ENCODE measurements at places on chromosomes 12 and 14.

DNA sequence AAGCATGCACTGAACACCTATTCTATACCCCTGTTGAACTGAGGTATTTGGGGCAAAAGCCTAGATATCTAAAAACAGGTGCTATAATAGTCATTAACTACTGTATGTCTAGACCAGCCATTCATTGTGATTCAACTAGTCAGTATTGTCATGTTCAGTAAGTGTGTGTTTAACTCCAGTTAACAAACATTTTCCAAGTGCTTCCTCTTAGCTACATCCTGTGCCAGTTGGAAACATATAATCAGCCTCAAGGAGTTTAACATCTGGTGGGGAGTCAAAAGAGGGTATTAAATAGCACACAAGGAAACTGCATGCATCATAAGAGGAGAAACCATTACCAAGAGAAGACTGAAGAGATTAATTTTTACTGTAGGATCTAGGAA lies 20.4 kb downstream of the TMTC1 start:
- H3K27me3 ChIP-seq = no peaks in the 10 kb centered on the region
- H3K4me3 ChIP-seq = no peak overlapping the region
- no peaks in the 10 kb centered on the region for H3K4me1 ChIP-seq

DNA sequence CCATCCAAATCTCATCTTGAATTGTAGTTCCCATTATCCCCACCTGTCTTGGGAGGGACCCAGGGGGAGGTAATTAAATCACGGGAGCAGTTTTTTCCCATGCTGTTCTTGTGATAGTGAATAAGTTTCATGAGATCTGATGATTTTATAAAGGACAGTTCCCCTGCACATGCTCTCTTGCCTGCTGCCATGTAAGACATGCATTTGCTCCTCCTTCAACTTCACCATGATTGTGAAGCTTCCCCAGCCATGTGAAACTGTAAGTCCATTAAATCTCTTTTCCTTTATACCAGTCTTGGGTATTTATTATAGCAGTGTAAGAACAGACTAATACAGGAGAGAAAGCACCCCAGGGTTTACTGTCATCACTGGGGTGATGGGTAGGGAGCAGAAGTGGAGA lies 220.4 kb upstream of the NUDT4 start:
- DNase-seq = no peak
- H3K36me3 ChIP-seq = no peaks in the 10 kb centered on the region
- H3K27me3 ChIP-seq = no peaks in the 10 kb centered on the region
- H3K4me3 ChIP-seq = no peak overlapping the region
- no peaks in the 10 kb centered on the region for H3K4me1 ChIP-seq
- no peak overlapping the region for H3K27ac ChIP-seq

DNA sequence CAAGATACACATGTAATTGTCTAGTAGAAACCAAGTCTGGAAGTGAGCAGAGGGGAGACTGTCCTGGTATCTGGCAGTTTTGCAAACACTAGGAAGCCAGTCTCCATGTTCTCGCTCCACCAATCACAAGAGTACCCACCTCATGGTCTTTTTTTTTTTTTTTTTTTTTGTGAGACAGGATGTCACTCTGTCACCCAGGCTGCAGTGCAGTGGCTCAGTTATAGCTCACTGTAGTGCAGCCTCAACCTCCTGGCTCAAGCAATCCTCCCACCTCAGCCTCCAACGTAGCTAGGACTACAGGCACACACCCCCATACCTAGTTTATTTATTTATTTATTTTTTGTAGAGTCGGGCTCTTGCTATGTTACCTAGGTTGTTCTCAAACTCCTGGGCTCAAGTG lies 189.2 kb downstream of the EFCAB11 start:
- H3K36me3 ChIP-seq = no peaks in the 10 kb centered on the region
- H3K27me3 ChIP-seq = no peaks in the 10 kb centered on the region
- H3K4me1 ChIP-seq = no peaks in the 10 kb centered on the region
- no peak overlapping the region for H3K27ac ChIP-seq
- H3K4me3 ChIP-seq = no peak overlapping the region

- peak overlapping the region; percentile 70 for H3K27ac ChIP-seq
- no peaks in the 10 kb centered on the region for H3K27me3 ChIP-seq
- H3K36me3 ChIP-seq = peaks cover 13% of the 10 kb centered on the region
Measured at GRCh38 chr14:53953828-53954550, 2.6 kb downstream of the BMP4 start.

- no peak overlapping the region for H3K4me3 ChIP-seq
- H3K27ac ChIP-seq = no peak overlapping the region
- H3K27me3 ChIP-seq = no peaks in the 10 kb centered on the region
- no peak for DNase-seq
- peaks cover 9% of the 10 kb centered on the region for H3K4me1 ChIP-seq
- H3K36me3 ChIP-seq = peaks cover 23% of the 10 kb centered on the region
Measured at GRCh38 chr12:31306866-31307265, 19.1 kb downstream of the SINHCAF start.

DNA sequence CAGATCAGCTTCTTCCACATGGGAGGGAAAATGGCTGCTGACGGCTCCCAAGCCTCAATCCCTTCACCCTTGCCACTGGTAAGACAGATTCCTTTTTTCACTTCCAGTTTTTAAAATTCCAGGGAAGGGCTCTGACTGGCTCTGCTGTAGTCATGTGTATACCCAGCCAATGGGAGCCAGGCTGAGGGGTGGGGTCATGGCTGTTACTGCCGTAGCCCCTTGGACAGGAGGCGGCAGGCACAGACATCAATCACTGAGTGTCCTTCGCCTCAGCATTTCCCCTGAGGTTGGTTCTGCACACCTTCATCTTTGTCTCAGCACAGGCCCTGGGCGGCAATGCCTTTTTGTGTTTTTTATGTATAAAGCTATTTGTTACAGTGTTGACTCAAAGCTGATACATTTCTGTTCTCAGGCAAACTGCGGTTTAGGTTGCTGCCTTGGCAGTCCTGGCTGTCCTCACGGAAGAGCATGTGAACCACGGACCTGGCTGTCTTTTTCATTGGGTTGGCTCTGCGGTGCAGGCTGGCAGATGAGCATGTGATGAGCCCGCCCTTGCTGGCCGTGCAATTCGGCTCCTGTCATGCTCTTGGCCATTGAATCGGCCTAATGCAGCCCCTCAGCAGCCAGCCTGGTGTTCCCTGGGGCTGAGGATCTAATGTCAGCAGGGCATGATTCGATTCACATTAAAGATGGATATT lies 74.3 kb downstream of the PPM1A start:
- no peak overlapping the region for H3K4me3 ChIP-seq
- DNase-seq = no peak
- H3K4me1 ChIP-seq = peaks cover 4% of the 10 kb centered on the region
- H3K27ac ChIP-seq = no peak overlapping the region
- H3K27me3 ChIP-seq = peaks cover 9% of the 10 kb centered on the region
- H3K36me3 ChIP-seq = no peaks in the 10 kb centered on the region

DNA sequence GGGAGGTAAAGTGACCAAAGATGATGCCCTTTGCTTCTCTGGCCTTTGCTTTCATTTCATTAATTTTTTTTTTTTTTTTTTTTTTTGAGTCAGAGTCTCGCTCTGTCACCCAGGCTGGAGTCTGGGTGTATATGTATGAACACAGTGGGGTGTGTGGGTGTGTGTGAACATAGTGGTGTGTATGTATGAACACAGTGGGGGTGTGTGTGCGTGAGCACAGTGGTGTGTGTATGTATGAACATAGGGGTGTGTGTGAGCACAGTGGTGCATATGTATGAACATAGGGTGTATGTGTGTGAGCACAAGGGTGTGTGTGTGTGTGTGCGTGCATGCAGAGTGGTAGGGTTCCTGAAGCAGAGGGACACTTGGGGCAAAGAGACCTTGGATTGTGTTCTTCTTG lies 9.6 kb downstream of the KLC1 start:
- DNase-seq = no peak
- peaks cover 2% of the 10 kb centered on the region for H3K4me1 ChIP-seq
- no peak overlapping the region for H3K4me3 ChIP-seq

DNA sequence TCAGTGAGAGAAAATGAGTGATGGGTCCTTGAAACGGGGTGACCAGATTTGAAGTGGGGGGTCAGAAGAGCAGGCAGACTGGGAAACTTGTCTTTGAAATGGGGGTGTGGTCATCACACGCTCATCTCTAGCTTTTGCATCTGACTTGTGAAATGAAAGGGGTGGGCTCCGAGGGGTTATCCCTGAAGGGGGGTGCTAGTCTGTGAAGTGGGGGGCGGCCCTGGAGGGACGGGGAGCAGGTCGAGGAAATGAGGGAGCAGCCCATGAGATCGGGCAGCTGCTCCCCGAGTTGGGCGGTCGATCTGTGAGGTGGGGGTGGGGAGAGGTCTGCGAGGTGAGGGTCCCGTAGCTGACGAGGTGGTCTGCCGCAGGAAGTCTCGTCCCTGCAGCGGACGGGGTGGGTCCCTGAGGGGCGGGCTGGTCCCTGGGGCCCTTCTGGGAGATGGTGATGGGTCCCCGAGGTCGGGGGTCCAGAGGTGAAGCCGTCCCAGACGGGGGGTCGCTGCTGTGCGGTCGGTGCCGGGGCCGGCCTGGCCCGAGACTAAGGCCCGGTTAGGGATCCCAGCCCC lies 542 bp downstream of the PXN start:
- no peak for DNase-seq
- no peaks in the 10 kb centered on the region for H3K27me3 ChIP-seq
- peak overlapping the region; percentile 98 for H3K4me3 ChIP-seq
- H3K4me1 ChIP-seq = peaks cover 32% of the 10 kb centered on the region
- peaks cover 2% of the 10 kb centered on the region for H3K36me3 ChIP-seq

GRCh38 chr14:76780875-76781647 lies 19.8 kb downstream of the VASH1 start:
- H3K36me3 ChIP-seq = peaks cover 15% of the 10 kb centered on the region
- H3K27me3 ChIP-seq = no peaks in the 10 kb centered on the region
- no peak for DNase-seq
- H3K4me1 ChIP-seq = no peaks in the 10 kb centered on the region

DNA sequence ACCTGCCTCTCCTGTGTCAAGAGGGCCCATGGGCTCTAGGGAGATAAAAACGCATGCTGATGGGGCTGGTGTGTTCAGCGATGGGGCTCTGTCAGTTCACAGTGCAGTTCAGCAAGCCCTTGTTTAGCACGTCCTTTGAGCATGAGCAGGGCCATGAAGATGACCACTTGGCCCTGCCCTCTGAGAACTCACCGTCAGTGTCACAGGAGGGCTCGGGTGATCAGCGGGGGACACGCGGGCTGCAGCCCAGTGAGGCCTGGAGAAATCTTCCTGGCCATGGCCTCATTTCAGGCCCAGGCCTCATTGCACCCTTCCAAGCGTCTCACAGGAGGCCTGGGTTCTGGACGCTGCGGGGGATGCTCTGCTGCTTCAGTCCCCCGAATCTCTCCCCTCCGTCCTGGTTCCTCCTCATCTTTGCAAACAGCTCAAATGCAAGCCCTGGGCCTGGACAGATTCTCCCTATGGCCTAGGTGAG lies 181.6 kb downstream of the ADGRD1 start:
- H3K4me1 ChIP-seq = no peaks in the 10 kb centered on the region
- no peak overlapping the region for H3K27ac ChIP-seq
- no peak for DNase-seq
- H3K27me3 ChIP-seq = no peaks in the 10 kb centered on the region
- no peaks in the 10 kb centered on the region for H3K36me3 ChIP-seq

DNA sequence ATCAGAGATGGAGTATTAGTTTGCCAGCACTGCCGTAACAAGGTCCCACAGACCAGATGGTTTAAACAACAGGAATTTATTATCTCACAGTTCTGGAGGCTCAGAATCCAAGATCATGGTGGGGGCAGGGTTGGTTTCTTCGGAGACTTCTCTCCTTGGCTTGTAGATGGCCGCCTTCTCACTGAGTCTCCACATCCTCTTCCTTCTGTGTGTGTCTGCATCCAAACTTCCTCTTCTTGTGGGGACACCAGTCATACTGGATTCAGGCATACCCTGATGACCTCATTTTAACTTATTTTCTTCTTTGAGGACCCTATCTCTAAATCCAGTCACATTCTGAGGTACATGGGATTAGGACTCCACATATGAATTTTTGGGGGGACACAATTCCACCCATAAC lies 455.5 kb downstream of the RGS6 start:
- no peak for DNase-seq
- no peaks in the 10 kb centered on the region for H3K4me1 ChIP-seq
- no peaks in the 10 kb centered on the region for H3K36me3 ChIP-seq
- H3K4me3 ChIP-seq = no peak overlapping the region

DNA sequence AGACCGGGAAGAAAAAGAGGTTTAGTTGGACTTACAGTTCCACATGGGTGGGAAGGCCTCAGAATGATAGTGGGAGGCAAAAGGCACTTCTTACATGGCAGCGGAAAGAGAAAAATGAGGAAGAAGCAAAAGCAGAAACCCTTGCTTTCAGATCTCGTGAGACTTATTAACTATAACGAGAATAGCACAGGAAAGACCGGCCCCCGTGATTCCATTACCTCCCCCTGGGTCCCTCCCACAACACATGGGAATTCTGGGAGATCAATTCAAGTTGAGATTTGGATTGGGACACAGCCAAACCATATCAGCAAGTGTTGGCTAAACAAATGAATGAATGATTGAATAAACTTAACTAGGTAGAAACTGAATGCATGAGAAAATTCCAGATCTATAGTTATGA lies 85.3 kb upstream of the PARP11 start:
- H3K4me3 ChIP-seq = no peak overlapping the region
- no peak for DNase-seq
- H3K27ac ChIP-seq = no peak overlapping the region
- peaks cover 3% of the 10 kb centered on the region for H3K27me3 ChIP-seq
- H3K36me3 ChIP-seq = no peaks in the 10 kb centered on the region
- peaks cover 9% of the 10 kb centered on the region for H3K4me1 ChIP-seq

- H3K27me3 ChIP-seq = no peaks in the 10 kb centered on the region
- DNase-seq = no peak
- H3K27ac ChIP-seq = no peak overlapping the region
- H3K4me1 ChIP-seq = no peaks in the 10 kb centered on the region
- no peak overlapping the region for H3K4me3 ChIP-seq
Measured at GRCh38 chr12:70948236-70948975, 27.9 kb upstream of the PTPRR start.

DNA sequence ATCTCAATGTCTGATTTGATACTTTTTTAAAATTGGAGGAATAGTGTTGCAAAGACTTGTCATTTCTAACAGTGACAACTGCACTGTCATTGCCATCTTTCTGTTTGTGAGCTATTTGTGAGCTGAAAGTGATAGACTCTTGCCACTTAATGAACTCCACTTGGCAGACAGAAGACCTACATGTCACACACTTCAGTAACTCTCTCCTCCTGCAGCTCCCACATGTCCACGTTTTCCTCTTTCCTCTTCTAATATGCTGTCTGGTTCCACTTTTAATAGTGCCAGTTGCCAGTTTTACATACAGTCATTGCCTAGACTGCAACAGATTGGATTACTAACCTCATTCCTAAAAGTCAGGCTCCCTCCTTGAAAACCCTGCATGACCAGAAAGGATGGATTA lies 121.5 kb downstream of the CAPZA3 start:
- H3K27me3 ChIP-seq = no peaks in the 10 kb centered on the region
- no peaks in the 10 kb centered on the region for H3K36me3 ChIP-seq
- no peak for DNase-seq
- no peaks in the 10 kb centered on the region for H3K4me1 ChIP-seq
- H3K4me3 ChIP-seq = no peak overlapping the region

Data from trophoblast cell (in vitro differentiated cells and primary cell).